ENCODE measurements at places on chromosomes 3 and 15.

- no peak for DNase-seq
Observed at GRCh38 chr3:13020159-13020750, 53.0 kb downstream of the IQSEC1 start.

DNA sequence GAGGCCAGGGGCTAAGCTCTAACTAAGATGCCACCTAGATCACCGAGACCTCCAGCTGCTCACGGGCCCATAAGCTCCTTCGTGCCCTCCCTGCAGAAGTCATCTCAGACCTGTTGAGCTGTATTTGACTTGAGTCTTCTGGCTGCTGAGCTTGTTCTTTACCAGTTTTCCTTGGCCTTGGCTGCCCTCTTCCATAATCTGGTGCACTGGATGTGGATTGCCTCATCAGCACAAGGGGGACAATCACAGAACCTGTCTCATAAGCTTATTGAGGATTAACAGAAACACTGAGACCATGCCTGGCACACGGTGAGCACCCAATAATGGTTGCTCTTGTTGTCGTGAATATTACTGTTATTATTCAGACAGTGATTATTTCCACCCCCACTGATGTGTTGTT is 101.1 kb downstream of the EPHB1 start:
- DNase-seq, result no peak

DNA sequence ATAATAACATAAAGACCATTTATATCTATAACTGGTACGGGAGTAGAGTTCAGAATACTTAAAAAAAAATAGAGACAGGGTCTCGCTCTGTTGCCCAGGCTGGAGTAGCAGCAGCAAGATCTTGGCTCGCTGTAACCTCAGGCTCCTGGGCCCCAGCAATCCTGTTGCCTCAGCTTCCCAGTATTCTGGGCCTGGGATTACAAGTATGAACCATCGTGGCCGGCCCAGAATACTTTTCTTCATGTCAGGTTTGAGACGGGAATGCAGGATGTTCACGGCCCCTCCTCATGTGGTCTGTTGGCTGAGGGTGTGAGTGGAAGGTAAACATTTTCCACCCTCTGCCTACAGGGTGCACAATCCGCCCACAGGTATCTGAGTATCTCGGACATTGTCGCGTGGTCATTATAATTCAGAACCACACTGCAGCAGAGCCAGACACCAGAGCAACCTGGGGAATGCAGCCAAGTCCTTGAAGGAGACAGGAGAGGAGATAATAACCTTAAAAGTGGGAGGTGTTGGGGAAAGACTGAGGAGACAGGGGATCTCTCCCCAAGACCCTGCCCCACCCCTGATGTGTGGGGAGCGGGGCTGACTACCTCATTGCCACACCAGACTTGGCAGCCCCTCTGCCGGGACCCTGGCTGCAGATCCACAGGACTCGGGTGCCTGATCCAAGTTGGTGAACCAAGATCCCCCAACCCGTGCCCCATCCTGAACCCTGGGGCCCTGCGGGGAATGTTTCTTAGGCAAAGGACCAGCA is 106.8 kb downstream of the ADCY5 start:
- no peak for DNase-seq

DNA sequence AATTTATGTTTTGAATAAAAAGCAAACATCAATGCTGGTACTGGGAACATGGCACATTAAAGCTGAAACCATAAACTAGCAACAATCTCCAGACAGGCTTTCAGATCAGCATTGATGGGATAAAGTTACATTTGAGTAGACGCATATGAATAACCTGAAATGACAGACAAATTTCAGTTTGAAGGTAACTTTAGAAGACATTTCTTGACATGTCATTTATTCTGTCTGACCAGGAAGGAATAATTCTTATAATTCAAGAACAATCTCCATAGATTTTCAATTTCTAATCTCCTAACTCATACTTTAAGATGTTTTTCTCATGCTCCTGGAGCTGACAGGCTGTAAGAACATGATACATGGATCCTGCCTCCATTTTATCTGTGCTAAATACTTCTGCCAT is 69.8 kb downstream of the PLCH1 start:
- DNase-seq, result no peak

DNA sequence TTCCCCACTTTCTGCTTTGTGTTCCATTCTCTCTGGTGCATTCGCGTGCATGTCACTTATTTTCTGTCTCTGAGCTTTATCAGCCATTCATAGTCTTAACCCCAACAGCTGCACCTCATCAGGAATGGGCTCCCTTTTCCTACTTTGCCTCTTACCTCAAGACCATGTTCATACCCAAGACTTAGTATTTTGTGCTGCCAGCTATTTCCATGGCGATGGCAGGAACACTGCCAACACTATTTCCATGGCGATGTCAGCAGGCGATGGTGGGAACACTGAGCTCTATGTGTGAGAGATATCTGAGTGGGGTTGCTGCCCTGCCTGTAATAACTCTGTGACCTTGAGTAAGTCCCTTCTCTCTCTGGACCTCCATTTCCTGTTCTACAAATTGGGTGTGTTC is 5.5 kb downstream of the ZNF35 start:
- no peak for DNase-seq

DNA sequence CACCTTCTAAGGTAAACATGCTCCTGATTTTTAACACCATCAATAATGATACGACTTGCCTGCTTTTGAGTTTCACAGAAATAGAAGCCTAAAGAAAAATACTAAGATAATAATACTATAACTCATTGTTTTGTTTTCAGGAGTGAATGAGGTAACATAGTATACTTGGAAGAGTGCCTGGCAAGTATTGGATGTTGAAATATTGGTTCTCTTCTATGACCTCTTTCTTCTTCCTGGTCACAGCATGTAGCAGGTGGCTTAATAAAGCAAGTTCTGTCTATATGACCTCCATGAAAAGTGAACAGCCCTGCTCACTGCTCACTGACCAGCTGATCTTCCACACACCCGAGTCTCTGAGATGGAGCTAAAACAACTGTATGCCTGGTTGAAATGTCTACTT is 312.3 kb upstream of the ONECUT1 start:
- no peak for DNase-seq

DNA sequence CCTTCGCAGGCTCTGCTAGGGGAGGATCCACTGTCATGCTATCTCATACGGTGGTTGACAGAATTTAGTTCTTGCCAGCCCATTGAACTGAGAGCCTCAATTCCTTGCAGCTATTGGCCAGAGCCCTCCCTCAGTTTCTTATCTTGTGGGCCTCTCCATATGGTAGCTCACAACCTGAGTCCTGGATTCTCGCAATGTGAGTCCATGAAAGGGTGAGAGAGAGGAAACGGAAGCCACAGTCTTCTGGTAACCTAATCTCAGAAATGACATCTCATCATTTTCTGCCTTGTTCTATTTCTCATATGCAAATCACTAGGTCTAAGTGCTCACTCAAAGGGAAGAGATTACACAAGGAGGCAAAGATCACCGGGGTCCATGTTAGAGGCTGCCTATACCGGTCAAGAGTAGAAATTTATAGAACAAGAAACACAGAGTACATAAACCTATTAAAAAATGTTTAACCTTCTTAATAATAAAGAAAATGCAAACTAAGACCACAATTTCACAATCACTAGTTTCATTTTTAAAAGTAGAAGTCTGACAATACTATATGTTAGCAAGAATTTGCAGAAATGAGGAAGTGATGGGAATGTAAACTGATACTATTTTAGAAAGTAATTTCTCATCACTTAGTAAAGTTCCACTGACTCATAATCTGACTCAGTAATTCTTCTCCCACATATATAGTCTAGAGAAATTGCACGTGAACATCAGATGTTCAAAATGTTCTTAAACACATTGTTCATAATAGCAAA is 378.4 kb upstream of the AGTR1 start:
- DNase-seq, result peak; percentile 34

DNA sequence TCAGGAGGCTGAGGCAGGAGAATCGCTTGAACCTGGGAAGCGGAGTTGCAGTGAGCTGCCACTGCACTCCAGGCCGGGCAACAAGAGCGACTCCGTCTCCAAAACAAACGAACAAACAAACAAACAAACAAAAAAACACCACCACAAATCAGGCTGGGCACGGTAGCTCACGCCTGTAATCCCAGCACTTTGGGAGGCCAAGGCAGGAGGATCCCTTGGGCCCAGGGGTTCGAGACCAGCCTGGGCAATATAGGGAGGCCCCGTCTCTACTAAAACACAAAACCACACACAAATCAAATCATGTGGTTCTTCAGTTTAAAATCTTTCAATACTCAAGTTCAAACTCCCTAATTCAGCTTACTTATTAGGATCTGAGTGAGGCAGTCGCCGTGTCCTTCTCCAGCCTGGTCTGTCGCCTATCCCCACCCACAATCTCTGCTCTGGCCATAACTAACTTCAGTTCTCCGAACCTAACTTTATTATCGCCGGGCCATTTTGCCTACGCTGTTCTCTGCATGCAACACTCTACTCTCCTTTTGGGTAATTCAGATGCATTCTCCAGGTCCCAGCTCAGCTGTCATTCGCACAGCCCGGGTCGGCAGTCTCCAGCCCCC is 660 bp upstream of the RTF1 start:
- DNase-seq, result no peak

- DNase-seq, result no peak
Observed at GRCh38 chr3:59128685-59129084, 78.9 kb upstream of the CFAP20DC start.

- no peak for DNase-seq
Observed at GRCh38 chr3:178352326-178353005, 183.8 kb upstream of the KCNMB2 start.

DNA sequence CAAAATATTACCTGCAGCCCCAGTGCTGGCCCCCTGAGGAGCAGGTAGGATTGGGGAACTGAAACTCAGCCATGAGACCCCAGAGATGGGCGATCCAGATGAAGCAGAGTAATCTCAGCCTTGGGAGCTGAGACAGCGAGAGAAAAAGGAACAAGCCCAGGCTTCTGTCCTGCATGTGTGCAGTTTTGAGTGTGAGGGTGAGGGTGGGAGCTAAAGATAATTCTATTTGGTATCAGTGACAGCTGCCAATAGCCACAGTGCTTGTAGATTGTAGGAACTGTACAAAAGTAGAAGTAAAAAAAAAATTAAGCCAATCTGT is 5.9 kb downstream of the ATP8B4 start:
- DNase-seq, result no peak

DNA sequence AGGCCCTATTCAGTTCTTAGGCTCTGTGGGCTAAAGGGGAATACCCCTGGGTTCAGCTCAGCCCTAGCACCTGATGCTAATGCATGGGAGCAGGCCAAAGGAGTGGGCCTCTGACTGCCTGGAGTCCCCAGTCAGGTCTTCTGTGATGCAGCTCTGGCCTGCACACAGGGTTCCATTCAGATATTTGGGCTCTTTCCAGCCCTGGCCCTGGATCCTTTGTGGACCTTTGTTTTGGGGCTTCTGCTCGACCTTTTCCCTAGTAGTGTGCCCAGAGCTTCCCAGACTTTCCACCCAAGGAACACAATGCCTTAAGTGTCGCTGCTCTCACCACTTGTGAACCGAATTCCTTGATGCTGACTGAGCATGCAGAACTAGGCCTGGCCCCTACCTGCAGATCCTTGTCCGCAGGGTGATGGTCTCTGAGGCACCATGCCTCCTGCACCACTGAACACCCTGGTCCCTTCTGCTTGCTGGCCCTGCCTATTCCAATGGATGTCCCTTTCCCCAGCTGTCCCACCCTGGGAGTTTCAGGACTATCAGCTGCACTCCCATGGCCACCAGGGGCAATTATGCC is 5.1 kb downstream of the SEC13 start:
- no peak for DNase-seq
